NCI-H2081 treated with DMSO at 0.1 percent for 48 hours (cell line): ENCODE measurements at places on chromosomes 2 and 18.

GRCh38 chr2:10412380-10412779 lies 35.7 kb downstream of the ODC1 start:
- DNase-seq, result no peak

DNA sequence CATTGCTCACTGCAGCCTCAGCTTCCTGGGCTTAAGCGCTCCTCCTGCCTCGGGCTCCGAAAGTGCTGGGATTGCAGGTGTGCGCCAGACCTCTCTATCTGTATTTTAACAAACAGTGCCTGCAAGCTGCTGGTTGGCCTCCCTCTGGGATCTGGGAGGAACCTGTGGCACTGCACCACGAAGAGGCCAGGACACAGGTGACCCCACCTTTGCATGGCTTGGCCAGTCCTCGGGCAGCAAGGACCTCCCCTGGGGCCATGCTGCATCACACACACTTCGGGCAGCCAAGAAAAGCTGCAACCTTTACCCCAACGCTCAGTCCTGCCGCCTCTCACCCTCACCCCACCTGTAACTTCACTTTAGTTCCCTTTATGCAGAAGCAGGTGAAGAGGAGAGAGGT lies 70.0 kb downstream of the PXDN start:
- no peak for DNase-seq

- DNase-seq, result no peak
Observed at GRCh38 chr2:96831679-96832078, 12.1 kb downstream of the ANKRD23 start.

GRCh38 chr2:191401287-191401686 lies 156.1 kb downstream of the MYO1B start:
- DNase-seq, result no peak

- no peak for DNase-seq
Observed at GRCh38 chr2:143779021-143779420, 649.8 kb downstream of the ARHGAP15 start.
